ENCODE measurements at places on chromosomes 6 and 20. TPM values are rescaled to one million over a fixed set of nuclear protein-coding genes. Genes with fewer than 3 reads are reported as not detected.

- DNase-seq: no peak
Measured at GRCh38 chr6:15131651-15132061, 114.2 kb upstream of the JARID2 start.

The ZNF292 gene
- 39.1 TPM for total RNA-seq

GRCh38 chr20:33944914-33945313 lies 48.8 kb upstream of the RALY start:
- no peak for DNase-seq

GRCh38 chr6:80226151-80226550 lies 119.7 kb downstream of the BCKDHB start:
- DNase-seq: no peak

The KIF25 gene
- 0.34 TPM for total RNA-seq

The TRIM10 gene
- not detected for total RNA-seq

GRCh38 chr20:63253438-63254231 lies 628 bp downstream of the NKAIN4 start:
- no peak for DNase-seq

The VSTM2L gene
- total RNA-seq: 139 TPM

- no peak for DNase-seq
Measured at GRCh38 chr6:42354702-42355101, 97.0 kb downstream of the TRERF1 start.

DNA sequence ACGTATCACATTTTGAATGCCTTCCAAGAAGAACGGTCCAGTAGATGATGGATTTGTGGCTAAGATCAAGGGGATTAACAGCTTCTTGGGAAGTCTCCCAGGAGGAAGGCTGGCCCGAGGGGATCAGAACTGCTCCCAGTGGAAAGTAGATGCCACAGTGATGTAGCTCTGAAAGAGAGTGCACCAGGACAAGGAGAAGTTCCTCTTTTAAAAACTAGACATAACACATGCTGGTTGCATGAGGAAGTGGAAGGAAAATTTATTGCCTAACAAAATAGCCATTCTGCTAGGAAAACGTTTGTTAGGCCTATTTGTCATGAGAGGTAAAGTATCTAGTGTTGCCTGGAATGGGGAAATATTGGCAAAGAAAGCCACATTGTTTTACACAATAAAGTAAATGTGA lies 87.8 kb downstream of the CDH26 start:
- no peak for DNase-seq

- DNase-seq: no peak
Measured at GRCh38 chr20:40499391-40499790, 189.6 kb downstream of the MAFB start.

The ZGPAT gene
- total RNA-seq: 16.4 TPM

- DNase-seq: peak; percentile 27
Measured at GRCh38 chr6:35385457-35386202, 43.3 kb downstream of the PPARD start.

GRCh38 chr6:123806561-123806960 lies 2.9 kb downstream of the NKAIN2 start:
- no peak for DNase-seq

- DNase-seq: no peak
Measured at GRCh38 chr6:8539453-8539852, 104.1 kb upstream of the SLC35B3 start.

GRCh38 chr6:10276106-10276505 lies 138.8 kb downstream of the TFAP2A start:
- DNase-seq: no peak

GRCh38 chr20:31831771-31832306 lies 12.7 kb downstream of the MYLK2 start:
- DNase-seq: no peak

Data from left cardiac atrium (tissue), 4 donors.